ENCODE measurements at places on chromosomes 3 and 15.

DNA sequence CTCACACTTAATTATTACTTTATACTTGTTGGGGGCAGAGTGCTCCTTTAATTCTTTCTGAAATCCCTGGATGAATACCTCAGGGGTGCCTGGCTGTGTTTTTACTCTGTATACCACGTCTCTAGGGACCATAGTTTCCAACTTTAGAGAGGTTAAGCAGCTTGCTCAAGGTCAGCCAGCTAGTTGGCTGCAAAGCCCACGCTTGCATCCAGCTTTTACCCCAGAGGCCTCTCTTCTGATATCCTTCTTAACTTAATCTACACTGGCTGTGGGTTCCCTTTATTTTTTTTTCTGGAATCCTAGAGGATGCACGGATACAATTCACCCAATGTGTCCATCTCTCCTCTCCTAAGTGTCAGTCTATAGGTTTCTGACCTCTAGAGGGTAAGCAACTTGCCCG, 1.4 kb downstream of the PDZRN3 start:
- no peak for DNase-seq

DNA sequence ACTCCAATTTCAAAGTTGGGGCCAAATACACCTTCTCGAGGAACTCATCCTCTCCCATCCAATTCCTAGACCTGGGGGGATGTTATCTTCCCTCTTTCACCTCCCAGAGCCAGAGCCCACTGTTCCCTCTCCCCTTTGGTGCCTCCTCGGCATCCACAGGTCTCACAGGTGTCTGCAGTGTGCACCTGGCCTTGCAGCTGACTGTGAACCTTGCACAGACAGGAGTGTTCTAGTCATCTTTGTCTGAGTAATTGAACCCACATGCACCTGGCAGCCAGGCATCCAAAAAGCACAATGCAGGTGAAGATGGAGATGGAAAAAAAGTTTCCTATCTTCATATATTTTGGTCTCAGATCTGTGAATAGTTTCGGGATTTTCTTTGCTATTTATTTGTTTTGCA, 30.8 kb downstream of the PCOLCE2 start:
- no peak for DNase-seq

DNA sequence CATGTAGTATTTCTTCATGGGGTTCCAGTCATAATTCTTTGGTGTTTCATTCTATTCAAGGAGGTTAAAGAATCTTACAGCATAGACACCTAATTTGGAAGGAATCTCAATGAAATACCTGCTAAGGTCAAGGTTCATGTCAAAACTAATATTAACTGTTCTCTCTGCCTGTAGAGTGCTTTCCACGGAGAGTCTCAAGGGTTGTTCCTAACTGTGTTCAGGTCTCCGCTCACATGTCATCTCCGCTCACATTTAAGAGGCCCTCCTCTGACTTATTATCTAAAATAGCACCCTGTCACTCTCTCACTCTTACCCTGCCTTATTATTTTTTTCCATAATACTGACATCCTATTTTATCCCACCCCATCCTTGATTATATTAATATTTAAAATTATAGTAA, 239.9 kb downstream of the RBMS3 start:
- no peak for DNase-seq

DNA sequence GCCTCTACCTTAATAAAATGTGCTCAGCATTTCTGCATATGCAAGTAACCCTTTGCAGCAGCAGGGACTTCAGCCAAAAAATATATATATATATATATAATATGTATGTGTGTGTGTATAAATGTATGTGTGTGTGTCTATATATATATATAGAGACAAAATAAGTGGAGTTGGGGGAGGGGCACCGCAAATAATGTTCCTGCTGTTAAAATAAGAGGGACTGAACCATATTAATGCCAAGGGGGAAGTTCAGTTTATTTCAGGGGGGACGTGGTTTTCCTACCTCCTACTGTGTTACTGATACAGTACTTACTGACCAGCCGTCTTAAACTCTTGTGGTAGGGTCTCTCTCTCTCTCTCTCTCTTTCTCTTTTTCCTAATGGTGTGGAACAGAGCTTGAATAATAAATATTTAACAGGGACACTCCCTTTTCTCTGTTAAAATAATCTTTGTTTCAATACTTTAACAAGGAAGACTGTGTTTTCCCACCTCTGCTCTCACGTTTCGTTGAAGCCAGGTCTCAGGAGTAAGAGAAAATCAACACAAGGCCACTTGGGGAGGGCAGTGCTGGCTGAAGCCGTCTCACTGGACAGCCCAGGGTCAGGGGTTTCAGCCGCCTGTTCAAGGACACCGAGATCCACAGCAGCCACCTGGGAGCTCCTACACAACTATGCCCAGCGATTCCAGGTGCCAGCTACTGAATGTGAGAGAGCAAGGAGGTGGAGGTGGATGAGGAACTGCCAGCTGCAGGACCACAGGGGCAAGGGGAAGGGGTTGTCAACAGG, 42.8 kb upstream of the ADAMTSL3 start:
- DNase-seq, result no peak

DNA sequence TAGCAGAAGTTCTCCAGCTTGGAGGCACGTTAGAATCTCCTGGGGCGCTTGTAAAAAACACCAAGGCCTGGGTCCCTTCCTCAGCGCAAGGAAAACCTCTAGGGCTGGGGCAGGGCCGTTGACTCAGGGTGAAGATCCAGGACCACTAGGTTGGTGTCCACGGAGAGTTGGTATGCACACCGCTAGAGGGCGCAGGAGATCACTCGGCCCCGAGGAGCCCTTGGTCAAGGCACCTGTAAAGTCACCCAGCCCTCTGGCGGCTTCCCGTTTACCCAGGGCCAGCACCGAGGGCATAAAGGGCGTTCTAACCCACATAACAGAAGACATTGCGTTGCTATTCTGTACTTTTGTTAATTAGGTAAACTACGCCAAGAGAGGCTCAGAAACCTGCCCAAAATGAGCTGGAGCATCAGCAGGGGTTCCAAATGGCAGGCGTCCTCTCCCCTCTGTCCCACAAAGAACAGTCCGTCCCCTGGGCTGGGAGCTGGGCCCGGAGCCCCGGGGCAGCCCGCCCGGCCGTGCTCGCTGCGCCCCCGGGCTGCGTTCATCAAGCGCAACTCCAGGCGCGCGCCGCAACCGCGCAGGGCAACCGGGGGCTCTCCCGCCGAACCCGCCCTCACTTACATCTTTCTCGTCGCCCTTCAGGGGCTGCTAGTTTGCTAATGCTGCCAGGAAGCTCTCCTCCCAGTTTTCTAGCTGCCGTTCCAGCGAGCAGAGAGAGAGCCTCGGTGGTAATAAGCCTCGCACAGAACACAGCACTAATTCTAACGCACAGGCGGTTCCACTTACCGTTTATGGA, 332.1 kb downstream of the ARRDC4 start:
- DNase-seq, result no peak

DNA sequence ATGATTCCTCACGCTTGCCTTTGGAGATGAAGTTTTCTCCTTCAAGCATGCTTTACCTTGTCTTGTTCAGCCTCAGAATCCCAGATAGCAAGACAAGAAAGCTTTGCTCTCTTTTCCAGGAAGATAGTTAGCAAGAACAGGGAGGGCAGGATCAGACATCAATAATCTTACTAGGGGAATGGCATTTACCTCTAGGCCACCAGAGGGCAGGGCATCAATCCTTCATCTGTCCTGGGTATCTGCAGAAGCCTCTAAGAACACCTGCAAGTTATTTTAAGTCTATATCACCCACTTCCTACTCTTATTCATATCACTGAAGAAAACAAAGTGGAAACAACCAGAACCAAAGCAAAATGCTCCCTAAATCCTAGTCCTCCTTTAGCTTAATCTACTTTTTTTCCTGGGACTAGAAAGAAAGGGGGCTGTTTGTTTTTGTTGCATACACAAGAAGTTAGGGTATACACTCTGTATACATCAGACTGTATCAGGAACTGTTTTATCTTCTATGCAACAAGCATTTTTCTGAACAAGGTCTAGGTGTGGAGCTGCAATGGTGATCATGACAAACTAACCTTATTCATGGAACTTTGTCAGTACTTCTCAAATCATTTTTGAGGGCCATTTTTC, 862.5 kb downstream of the CADM2 start:
- DNase-seq, result no peak

DNA sequence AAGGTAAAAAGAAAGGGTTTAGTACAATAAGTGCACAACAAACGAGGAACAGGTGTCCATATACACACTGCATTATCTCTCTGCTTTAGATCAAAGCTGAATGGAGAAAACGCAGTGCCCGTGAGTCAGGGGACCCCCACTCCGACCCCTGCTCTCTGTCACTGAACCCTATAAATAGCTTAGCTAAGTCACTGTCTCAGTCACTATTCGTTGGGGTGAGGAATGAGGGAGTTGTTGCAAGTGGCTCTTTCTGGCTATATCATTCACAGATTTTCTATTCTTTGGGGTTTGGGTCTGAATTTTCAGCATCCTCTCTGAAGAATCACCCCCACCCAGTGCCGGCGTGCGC, 458 bp upstream of the STAC start:
- no peak for DNase-seq

GRCh38 chr3:58085616-58086015, 77.4 kb downstream of the FLNB start:
- no peak for DNase-seq

GRCh38 chr3:169497567-169498257, 165.8 kb downstream of the MECOM start:
- DNase-seq, result no peak

All from C1 segment of cervical spinal cord (tissue), 14 donors.